ENCODE measurements at places on chromosomes 12 and 14. TPM values are rescaled to one million over a fixed set of nuclear protein-coding genes. Genes with fewer than 3 reads are reported as not detected.

MFAP5 gene
- polyA plus RNA-seq = not detected

ZBTB42 gene
- 1.8 TPM for polyA plus RNA-seq

ASB2 gene
- polyA plus RNA-seq = 5.2 TPM

SMCO2 gene
- polyA plus RNA-seq = not detected

HRK gene
- polyA plus RNA-seq = not detected

PTPRB gene
- not detected for polyA plus RNA-seq

OR11H12 gene
- not detected for polyA plus RNA-seq

PDZRN4 gene
- not detected for polyA plus RNA-seq

TAS2R7 gene
- not detected for polyA plus RNA-seq

COQ6 gene
- polyA plus RNA-seq = 28.2 TPM

MAP1LC3B2 gene
- 14.2 TPM for polyA plus RNA-seq

LRRC9 gene
- not detected for polyA plus RNA-seq

Data from CD4-positive, CD25-positive, alpha-beta regulatory T cell (primary cell).